ENCODE measurements at places on chromosomes 3 and 15.

GRCh38 chr3:13274125-13274524 is 146.0 kb downstream of the NUP210 start:
- no peak for DNase-seq

DNA sequence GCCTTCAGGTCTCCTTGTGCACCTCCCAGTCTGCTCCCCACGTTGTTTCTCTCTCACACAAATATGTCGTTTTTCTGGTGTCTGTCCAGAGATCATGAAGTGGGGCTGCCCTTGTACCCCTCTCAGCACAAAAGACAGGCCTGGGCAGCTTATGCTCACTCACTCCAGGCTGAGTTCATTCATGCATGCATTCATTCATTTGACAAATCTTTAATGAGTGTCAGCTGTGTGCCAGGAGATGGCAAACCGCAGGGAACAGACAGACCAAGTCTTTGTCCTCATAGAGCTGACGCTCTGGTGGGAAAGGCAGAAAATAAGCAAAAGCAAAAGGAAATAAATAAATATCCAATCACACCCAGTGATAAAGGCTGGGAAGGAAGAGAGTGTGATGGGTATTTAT is 7.6 kb upstream of the TRH start:
- no peak for DNase-seq

- DNase-seq = no peak
Measured at GRCh38 chr3:155554777-155555451, 190.0 kb downstream of the PLCH1 start.

DNA sequence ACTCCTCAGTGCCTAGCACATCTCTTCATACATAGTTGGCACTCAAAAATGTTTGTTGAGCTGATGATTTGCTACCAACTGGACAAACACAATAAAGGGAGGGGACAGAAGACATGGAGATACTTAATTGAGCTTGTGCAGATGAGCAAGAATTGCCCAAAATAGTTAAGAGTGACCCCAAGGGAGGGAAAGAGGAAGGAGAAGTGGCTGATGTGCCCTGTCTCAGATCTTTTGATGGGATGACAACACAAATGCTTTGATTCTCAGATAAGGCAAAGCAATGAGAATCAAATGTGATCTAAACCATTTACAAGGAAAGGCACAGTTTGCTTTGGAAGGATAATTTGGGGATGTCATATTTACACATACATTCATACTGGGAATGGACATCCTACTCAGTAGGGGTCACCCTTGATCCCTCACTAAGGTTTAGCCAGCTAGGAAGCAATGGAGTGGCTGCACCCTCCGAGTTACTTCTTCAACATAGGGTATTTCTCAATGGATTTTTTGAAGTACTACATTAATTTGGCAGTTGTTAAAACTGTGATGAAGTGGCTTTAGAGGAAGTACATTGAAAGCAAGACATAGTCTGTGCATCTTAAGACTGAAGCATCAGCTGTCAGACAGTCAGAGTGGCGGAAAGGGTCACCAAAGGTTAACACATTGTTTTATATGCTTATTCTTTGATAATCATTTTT is 21.9 kb upstream of the SSR3 start:
- DNase-seq = no peak

DNA sequence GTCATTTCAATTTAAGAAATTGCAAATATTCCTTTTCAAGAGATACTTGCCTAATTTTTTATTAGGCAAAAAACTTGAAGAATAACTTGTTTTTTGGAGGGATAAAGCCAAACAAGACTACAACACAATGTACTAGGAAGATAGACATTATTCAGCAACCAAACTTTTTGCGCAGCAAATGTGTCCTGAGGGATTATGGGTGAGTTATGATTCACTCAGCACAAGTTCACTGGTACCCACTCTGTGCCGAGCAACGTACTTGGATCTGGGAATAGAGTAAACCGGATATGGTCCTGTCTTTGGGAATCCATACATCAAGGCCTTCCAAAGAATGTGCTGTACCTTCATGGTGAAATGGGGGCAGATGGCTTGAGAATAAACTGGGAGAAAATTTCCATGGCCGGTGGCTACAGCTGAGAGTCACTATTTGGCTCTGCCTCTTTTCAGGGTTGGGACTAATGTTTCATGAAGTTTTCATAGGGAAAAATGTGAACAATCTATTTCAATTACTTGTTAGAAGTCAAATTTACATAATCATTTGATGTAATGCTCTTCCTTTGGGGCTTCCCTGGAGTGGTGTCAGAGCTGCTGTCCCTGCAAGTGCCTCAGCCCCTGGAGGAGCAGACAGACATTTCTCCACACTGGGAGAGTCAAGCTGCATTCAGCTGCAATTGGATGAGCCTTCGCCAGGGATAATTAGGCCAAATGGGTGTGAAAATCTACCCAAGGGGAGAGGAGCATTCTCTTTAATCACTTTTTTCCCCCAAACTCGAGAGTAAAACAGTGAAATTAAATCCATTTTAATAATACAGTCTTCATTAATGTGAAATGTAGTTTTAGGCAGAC is 315.2 kb downstream of the CLSTN2 start:
- no peak for DNase-seq

GRCh38 chr15:47587940-47588802 is 129.1 kb upstream of the SEMA6D start:
- no peak for DNase-seq

DNA sequence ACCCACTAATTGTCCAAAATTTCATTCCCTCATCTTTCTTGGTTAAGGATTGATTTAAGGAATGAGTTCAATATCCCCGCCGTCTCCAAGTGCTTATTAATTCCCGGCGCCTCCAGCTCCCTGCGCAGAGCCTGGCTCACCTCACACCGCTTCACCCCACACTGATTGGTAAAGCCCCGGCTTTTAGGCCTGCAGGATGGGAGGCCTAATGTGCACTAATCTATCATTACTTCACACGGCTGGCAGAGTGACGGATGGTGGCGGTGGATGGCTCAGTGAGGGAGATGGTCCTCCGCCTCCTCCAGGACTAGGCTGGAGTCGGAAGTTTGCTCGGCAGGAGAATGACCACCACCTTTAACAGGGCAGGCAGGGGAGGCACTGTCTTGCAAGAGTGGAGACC is 81.7 kb downstream of the MEGF11 start:
- DNase-seq = no peak

GRCh38 chr15:85702321-85703101 is 92.2 kb downstream of the KLHL25 start:
- peak; percentile 46 for DNase-seq

DNA sequence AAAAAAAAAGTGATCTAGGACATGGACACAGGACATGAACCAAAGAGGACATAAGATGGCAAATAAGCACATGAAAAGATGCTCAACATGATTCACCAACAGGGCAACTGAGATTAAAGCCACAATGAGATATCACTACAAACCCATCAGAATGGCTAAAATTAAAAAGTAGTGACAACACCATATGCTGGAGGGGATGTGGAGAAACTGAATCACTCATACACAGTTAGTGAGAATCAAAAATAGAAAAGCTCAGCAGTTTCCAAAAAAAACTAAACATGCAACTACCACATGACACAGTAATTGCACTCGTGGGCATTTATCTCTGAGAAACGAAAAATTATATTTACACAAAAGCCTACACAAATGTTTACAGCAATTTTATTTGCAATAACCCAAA is 27.9 kb upstream of the ACKR4 start:
- no peak for DNase-seq

GRCh38 chr3:19467761-19468160 is 319.5 kb downstream of the KCNH8 start:
- DNase-seq = no peak

DNA sequence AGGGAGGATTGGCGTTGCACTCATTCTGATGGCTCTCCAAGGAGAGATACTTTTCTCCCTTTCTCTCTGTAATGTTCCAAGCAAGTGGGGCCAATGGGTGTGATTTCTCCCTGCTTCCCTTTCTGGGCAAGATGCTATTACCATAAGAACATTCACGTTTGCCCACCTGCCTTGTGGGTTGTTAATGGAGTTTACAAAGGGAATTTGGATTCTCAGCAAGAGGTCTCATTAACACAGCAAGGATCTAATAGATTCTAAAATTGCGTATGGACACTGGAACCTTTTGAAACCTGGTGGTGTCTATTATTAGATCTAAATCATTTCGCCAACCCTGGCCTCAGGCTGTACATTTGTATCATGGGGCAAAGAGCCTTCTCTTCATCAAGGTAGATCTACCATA is 74.1 kb downstream of the SLCO3A1 start:
- no peak for DNase-seq

DNA sequence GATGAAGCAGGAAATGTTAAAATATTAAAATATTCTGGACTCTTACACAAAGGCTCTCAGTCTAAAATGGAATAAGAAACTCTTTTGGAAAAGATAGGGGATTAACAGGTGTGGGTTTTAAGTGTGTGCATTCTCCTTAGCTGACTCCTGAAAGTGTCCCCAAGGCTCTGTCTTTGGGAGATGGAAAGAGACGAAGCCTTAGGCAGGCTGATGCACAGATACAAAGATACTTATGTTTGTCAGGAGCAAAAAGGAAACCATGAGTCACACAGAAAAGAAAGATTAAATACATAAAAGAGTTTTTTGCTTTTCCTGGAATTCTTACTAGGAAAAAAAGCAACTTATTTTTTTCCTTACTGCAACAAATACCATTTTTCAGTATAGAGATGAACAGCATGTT is 23.8 kb upstream of the ABI3BP start:
- DNase-seq = no peak

DNA sequence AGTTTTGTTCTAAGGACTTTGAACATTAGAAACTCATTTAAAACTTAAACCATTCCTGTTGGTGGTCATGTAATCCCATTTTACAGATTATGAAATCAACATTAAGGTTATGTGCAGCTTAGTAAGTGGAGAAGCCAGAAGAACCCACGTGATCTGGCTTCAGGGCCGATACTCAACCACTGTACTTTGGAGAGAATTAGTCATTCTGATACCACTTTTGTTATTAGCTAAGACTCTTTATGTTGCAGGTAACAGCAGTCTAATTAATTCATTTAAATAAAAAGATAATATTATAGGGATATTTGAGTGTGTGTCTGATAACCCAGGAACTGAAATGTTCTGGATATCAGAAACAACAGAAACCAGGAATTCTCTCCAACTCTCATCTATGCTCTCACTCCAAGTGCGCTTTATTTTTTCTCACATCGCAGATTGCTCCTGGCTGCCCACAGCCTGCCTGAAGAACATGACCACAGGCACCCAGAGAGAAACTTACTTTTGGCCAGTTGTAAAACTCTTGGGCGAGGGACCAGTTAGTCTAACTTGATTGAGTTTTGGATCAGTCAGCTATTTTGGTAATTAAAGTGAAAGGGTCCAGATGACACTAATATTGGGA is 25.2 kb downstream of the UBE2E1 start:
- no peak for DNase-seq

DNA sequence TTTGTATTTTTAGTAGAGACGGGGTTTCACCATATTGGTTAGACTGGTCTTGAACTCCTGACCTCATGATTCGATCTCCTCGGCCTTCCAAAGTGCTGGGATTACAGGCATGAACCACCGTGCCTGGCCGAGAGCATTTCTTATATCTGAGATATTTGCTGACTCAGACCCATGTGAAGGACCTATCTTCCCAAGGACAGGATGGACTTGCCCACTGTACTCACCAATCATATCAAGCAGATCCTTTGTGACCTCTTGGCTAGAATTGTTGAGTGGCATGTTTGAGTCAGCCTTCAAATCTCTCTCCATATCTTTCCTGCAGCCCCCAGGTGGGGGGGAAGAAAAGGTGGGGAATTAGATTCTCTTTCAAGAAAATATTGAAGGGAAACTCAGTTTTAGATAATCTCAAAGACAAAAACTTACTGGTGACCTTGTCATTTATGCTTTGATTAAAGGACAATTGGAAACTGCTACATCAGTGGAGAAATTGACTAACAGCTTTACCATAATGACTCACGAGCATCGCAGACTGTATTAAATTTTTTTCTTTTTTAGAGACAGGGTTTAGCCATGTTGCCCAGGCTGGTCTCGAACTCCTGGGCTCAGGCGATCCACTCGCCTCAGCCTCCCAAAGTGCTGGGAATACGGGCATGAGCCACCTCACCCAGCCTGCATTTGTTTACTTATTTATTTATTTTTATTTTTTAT is 3.1 kb downstream of the C3orf62 start:
- DNase-seq = no peak

GRCh38 chr15:82018201-82018600 is 27.6 kb downstream of the MEX3B start:
- DNase-seq = no peak

GRCh38 chr3:12312010-12312409 is 23.1 kb downstream of the PPARG start:
- no peak for DNase-seq

DNA sequence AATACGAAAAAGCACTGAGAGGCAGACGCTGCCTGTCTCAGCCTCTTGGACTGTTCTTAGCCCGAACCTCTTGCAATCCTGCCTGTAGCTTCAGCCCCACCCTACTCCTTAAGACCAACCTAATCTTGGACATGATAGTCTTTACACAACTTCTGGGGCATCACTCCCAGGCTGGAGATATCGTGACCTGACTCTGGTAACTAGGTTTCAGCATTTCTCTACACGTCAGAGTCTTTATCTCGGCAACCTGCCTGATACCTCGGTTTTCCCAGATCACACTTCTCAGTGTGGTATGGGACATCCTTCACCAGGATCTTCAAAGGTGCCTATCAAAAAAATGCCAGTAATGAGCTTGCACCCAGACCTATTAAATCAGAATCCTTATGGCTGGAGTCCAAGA is 590.2 kb upstream of the KCNMB2 start:
- no peak for DNase-seq
